ENCODE measurements at places on chromosomes 4 and X. TPM values are rescaled to one million over a fixed set of nuclear protein-coding genes. Genes with fewer than 3 reads are reported as not detected.

DNA sequence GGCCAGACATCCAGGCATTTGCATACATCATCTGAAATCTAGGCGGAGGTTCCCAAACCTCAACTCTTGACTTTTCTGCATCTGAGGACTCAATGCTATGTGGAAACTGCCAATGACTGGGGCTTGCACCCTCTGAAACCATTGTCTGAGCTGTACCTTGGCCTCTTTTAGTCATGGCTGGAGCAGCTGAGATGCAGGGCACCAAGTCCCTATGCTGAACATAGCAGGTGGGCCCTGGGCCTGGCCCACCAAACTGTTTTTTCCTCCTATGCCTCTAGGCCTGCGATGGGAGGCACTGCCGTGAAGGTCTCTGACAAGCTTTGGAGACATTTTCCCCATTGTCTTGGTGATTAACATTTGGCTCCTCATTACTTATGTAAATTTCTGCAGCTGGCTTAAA lies 22.7 kb downstream of the PBDC1 start:
- H3K36me3 ChIP-seq: no peaks in the 10 kb centered on the region
- H3K27ac ChIP-seq: no peak overlapping the region
- H3K4me1 ChIP-seq: no peaks in the 10 kb centered on the region
- no peak for DNase-seq
- H3K4me3 ChIP-seq: no peak overlapping the region

HELT gene
- not detected for total RNA-seq

DNA sequence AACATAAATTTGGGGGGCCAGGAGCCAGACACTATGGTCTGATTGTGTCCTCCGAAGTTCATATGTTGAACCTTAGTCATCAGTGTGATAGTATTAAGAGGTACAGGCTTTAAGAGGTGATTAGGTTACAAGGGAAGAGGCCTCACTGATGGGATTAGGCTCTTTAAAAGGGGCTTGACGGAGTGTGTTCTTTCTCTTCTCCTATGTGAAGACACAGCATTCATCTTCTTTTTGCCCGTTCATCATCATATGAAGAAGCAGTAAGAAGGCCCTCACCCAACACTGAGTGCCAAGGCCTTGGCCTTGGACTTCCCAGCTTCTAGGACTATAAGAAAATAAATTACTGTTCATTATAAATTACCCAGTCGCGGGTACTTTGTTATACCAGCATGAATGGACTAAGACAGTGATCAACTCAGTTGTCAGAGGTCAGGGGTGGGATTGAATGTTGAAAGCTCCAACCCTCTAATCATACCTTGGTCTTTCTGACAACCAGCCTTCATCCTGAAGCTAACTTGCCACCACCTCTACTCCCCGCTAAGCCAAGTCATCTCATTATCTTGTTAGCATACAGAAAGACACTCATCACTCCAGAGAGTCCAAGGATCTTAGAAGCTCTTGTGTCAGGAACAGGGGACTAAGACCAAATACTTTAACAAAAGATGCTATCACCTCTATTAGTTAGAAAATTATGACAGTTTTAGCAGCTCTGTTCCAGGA lies 543.4 kb upstream of the DIPK2B start:
- no peaks in the 10 kb centered on the region for H3K36me3 ChIP-seq
- no peak for DNase-seq
- H3K27ac ChIP-seq: no peak overlapping the region

- DNase-seq: no peak
- H3K4me1 ChIP-seq: no peaks in the 10 kb centered on the region
- no peaks in the 10 kb centered on the region for H3K36me3 ChIP-seq
- H3K4me3 ChIP-seq: no peak overlapping the region
- no peaks in the 10 kb centered on the region for H3K27me3 ChIP-seq
- no peak overlapping the region for H3K27ac ChIP-seq
Observed at GRCh38 chr4:153418558-153418957, 47.6 kb upstream of the TMEM131L start.

CCDC160 gene
- not detected for total RNA-seq

SPIN2B gene
- 10.8 TPM for total RNA-seq
